ENCODE measurements at places on chromosomes 4 and X.
A peak's percentile ranks its signal among the peaks of the same experiment; 100 is the strongest.

DNA sequence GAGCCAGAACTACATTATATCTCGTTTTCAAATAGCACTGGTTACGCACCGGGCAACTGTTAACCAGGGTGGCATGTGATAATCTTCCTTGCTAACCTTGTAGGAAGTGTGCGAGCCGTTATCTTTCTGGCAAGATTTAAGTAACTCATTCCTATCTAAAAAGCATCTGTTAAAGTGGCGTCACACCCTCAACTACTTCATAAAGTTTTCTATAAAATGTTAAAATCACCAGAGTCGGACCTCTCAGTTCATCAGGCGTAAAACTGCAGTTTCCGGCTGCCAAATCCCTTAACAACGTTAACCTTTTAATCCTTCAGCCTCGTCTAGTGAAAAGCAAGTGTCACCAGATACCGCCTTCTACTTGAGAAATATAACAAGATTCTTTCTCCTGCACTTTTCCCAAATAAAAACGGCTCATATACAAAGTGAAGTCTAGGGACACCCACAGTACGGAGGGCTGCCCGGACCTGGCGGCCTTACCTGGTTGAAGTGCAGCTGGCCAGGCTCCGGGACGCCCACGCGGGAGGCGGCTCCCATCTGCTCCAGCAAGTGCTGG, 1.2 kb downstream of the SLC39A8 start:
- peak; percentile 3 for DNase-seq

- DNase-seq: no peak
These were observed 25.8 kb downstream of the TRIM75 start for GRCh38 chr4:165079476-165079875.

- DNase-seq: no peak
These were observed 169.6 kb upstream of the MXRA5 start for GRCh38 chrX:3516051-3516541.

- no peak for DNase-seq
These were observed 76.5 kb downstream of the MAPK10 start for GRCh38 chr4:86283371-86283770.

DNA sequence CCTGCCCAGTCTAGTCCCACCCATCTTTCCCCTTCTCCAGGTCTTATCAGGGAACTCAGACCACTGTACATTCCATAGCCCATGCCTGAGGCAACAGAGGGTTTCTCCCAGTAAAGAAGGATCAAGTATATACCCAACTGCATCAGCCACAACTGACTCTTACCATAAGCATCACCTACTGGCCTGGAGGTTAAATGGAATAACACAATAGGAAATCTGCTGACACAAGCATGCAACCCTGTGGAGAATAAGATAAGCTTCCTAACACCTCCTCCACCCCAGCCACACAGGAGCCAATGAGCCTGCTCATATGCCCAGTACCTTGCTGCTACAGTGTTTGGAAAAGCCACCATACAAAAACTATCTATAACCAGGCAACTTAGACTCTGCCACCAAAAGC, 34.6 kb upstream of the PLK4 start:
- no peak for DNase-seq
